Astrocyte (in vitro differentiated cells and primary cell): ENCODE measurements at places on chromosomes 1 and 21. TPM values are rescaled to one million over a fixed set of nuclear protein-coding genes. Genes with fewer than 3 reads are reported as not detected.

Gene SIM2
- total RNA-seq: 9.2 and 12.8 TPM in 2 replicates

Gene TEDDM1
- total RNA-seq: not detected in 2 replicates

Gene OR6K3
- total RNA-seq: not detected in 2 replicates

Gene WDR64
- not detected in 2 replicates for total RNA-seq

Gene LCE2B
- not detected in 2 replicates for total RNA-seq

Gene DENND2D
- total RNA-seq: 0.18 TPM in 1 of 2 replicates, not detected in the other

Gene IL24
- not detected in 2 replicates for total RNA-seq

Gene RHD
- not detected in 2 replicates for total RNA-seq

- no peaks in the 10 kb centered on the region for H3K4me1 ChIP-seq
- no peaks in the 10 kb centered on the region for H3K27me3 ChIP-seq
- H3K36me3 ChIP-seq: no peaks in the 10 kb centered on the region
- DNase-seq: peak; percentile 9
- no peak overlapping the region for H3K4me3 ChIP-seq
Observed at GRCh38 chr1:13662493-13662892, 37.5 kb upstream of the PRDM2 start.

GRCh38 chr1:209249785-209250440, 333.6 kb upstream of the CAMK1G start:
- H3K27ac ChIP-seq: no peak overlapping the region
- no peaks in the 10 kb centered on the region for H3K36me3 ChIP-seq
- H3K4me1 ChIP-seq: no peaks in the 10 kb centered on the region

DNA sequence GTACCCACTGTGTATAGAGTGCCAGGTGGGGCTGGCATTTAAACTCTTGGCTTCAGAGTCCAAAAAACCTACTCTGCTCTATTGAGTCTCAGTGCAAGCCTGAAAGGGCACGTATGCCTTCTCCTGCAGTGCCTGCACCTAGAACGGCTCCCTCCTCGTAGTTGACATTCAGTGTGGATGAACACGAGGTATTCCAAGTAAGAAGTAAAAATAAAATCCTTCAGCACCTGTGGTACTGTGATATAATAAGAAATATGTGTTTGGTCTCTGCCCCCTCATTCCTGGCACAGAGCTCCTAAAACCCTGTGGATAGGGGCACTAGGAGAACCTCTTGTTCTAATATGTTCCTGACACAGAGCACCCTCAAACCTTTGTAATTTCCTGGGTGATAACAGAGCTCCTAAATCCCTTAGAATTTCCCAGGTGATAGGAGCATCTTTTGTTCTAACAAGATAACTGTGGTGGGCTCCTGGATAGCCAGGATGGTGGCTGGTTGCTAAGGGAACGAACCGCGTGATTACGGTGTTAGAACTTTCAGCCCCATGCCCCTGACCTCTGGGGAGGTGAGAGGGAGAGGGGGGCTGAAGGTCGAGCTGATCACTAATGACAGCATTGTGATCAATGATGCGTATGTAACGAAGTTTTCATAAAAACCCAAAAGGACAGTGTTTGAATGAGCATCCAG, 16.8 kb downstream of the UCK2 start:
- H3K36me3 ChIP-seq: no peaks in the 10 kb centered on the region
- H3K4me1 ChIP-seq: peaks cover 25% of the 10 kb centered on the region
- H3K4me3 ChIP-seq: no peak overlapping the region
- DNase-seq: no peak
- no peaks in the 10 kb centered on the region for H3K27me3 ChIP-seq

DNA sequence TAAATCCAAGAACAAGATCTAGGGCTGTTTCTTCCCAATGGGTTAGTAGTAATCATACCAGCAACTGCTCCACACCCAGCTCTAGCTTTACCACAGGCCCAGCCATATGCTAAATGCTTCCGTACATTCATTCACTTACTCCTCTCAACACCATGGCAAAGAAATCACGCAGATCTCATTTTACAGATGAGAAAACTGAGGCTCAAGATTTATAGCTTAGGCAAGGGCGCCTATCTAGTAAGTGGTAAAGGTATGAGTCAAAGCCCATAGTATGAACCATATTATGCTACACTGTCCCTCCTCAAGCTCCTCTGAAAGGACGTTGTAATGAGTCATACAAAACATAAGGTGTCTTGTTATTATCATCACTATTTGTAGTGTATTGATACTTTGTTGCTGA, 82.2 kb downstream of the NIBAN1 start:
- peaks cover 34% of the 10 kb centered on the region for H3K4me1 ChIP-seq
- no peaks in the 10 kb centered on the region for H3K27me3 ChIP-seq
- no peaks in the 10 kb centered on the region for H3K36me3 ChIP-seq
- H3K27ac ChIP-seq: no peak overlapping the region

DNA sequence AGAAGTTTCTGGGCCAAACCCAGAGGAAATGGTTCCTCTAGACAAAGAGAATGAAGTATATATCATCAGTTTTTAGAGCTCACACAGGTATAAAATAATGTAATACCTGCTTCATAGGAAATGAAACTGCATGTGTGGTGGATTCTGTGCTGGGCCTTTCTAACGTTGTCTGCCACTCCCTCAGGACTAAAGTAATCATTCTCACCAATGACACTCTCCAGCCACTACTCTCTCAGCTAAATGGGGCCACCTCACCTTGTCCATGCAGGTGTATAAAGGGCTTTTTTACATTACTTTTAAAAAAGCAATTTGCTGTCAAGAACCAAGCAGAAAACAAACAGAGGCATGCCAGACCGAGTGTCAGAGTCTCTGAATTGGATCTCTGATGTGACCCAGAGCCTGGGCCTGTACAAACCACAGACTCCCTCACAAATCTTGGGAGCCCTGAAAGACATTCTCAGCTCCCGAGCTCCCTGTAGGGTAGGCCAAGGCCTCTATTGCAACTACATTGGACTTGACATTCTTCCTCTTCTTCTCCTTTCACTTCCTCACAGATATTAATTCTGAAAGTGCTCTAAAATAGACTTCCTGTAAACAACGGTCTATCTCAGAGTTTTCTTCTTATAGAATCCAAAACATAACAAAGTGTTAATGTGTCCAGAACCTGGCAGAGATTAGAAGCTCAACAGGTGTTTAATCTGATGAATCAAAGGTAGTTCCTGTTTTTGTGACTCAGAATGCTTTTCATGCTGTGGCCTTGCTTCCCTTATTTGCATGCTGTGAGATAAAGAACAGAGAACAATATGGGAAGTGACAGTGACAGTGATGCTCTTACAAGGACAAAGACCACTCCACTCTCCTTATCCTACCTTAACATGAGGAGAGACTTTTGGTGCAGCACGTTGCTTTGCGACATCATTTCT, 8.6 kb downstream of the AIM2 start:
- no peaks in the 10 kb centered on the region for H3K4me1 ChIP-seq
- no peaks in the 10 kb centered on the region for H3K27me3 ChIP-seq
- H3K4me3 ChIP-seq: no peak overlapping the region
- H3K27ac ChIP-seq: no peak overlapping the region

DNA sequence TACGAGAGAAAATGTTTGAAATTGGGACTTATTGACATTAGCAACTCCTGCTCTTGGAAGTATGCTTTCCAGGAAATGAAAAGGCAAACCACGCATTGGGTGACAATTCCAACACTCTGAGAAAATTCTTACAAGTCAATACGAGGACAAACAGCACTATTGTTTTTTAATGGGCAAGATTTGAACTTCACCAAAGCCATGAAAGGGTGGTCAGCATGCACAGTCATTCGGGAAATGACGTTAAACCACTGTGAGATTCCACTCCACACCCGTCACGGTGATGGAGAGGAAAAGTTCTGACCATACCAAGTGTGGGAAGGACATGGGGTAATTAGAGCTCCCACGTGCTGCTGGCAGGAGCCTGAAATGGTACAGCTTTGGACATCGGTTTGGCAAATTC, 12.2 kb upstream of the PRXL2B start:
- H3K27me3 ChIP-seq: no peaks in the 10 kb centered on the region
- no peak overlapping the region for H3K27ac ChIP-seq
- no peaks in the 10 kb centered on the region for H3K36me3 ChIP-seq
- peaks cover 3% of the 10 kb centered on the region for H3K4me1 ChIP-seq

DNA sequence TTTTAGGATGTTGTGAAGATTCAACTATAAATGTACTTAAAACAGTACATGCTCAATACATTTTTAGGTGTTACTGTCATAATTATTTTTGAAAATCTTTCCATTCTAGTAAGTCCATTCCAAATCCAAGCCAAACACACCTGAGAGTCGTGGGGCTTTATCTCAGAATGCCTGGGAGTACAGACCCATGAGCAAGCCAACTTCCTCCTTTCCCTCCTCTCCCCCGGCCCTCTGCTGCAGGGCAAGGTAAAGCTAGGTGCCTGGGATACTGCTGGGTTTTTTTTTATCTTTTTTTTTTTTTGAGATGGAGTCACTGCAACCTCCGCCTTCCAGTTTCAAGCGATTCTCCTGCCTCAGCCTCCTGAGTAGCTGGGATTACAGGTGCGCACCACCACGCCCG, 16.5 kb downstream of the TMEM51 start:
- no peaks in the 10 kb centered on the region for H3K36me3 ChIP-seq
- H3K4me1 ChIP-seq: peaks cover 9% of the 10 kb centered on the region
- no peak overlapping the region for H3K27ac ChIP-seq
- DNase-seq: no peak

GRCh38 chr1:46036894-46037839, 95.3 kb downstream of the PIK3R3 start:
- H3K36me3 ChIP-seq: peaks cover 4% of the 10 kb centered on the region
- no peak overlapping the region for H3K4me3 ChIP-seq
- DNase-seq: peak; percentile 46

- no peak for DNase-seq
- no peaks in the 10 kb centered on the region for H3K36me3 ChIP-seq
- H3K4me1 ChIP-seq: no peaks in the 10 kb centered on the region
Observed at GRCh38 chr1:5744911-5745799, 247.1 kb downstream of the NPHP4 start.

- no peak overlapping the region for H3K27ac ChIP-seq
- H3K4me3 ChIP-seq: no peak overlapping the region
- no peaks in the 10 kb centered on the region for H3K27me3 ChIP-seq
- DNase-seq: no peak
- peaks cover 6% of the 10 kb centered on the region for H3K4me1 ChIP-seq
Observed at GRCh38 chr1:50982611-50983010, 12.6 kb downstream of the CDKN2C start.

- H3K27me3 ChIP-seq: no peaks in the 10 kb centered on the region
- H3K36me3 ChIP-seq: no peaks in the 10 kb centered on the region
- H3K4me3 ChIP-seq: no peak overlapping the region
- DNase-seq: no peak
- H3K27ac ChIP-seq: no peak overlapping the region
Observed at GRCh38 chr21:41009398-41010100, 158.4 kb upstream of the BACE2 start.

DNA sequence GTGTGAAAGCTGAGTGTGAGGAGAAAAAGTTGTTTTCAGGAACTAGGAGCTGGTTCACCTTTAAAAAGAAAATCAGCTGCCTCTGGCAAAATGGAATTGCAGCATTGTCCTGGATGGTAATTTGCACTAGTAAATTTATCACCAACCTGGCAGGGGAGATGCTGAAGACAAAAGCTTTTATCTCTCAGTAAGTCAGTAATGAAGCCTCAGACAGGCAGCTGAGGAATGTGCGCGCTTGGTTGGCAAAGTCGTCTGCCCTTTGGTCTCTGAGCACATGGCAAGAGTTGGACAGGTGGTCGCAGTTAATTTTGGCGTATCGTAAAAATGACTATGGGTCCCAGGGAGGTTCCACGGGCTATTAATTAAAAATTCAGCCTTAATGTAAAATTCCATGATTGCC, 131.9 kb downstream of the BACH1 start:
- no peak overlapping the region for H3K27ac ChIP-seq
- DNase-seq: no peak
- H3K4me1 ChIP-seq: no peaks in the 10 kb centered on the region

- H3K27me3 ChIP-seq: no peaks in the 10 kb centered on the region
- H3K4me1 ChIP-seq: no peaks in the 10 kb centered on the region
- H3K36me3 ChIP-seq: no peaks in the 10 kb centered on the region
- no peak overlapping the region for H3K4me3 ChIP-seq
- H3K27ac ChIP-seq: no peak overlapping the region
Observed at GRCh38 chr1:224939844-224940425, 10.5 kb downstream of the DNAH14 start.

GRCh38 chr1:57411262-57411661, 12.6 kb downstream of the DAB1 start:
- H3K27me3 ChIP-seq: no peaks in the 10 kb centered on the region
- peaks cover 3% of the 10 kb centered on the region for H3K4me1 ChIP-seq
- no peak overlapping the region for H3K4me3 ChIP-seq
- H3K27ac ChIP-seq: no peak overlapping the region
- peak; percentile 72 for DNase-seq

DNA sequence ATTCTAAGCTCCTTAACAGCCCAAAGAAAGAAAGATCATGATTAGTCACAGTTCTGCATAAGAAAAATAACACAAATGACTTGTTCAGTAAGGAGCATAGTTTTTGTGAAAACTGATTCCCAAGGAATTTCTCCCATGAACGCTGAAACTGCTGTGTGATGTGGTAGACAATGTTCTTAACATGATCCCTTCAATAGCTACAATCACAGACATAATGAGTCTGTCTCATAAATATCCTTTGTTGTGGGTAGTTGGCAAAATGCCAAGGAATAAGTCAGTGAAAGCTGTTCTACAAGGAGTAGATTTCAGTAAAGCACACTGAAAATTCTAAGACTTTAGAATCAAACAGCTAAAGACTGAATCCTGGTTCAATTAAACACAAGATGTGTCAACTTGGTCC, 404.8 kb downstream of the HLX start:
- peaks cover 9% of the 10 kb centered on the region for H3K4me1 ChIP-seq
- no peaks in the 10 kb centered on the region for H3K27me3 ChIP-seq
- peak overlapping the region; percentile 14 for H3K27ac ChIP-seq
- peak; percentile 93 for DNase-seq

- no peak overlapping the region for H3K4me3 ChIP-seq
- no peak for DNase-seq
- H3K36me3 ChIP-seq: no peaks in the 10 kb centered on the region
Observed at GRCh38 chr1:107202007-107202406, 61.2 kb downstream of the NTNG1 start.

DNA sequence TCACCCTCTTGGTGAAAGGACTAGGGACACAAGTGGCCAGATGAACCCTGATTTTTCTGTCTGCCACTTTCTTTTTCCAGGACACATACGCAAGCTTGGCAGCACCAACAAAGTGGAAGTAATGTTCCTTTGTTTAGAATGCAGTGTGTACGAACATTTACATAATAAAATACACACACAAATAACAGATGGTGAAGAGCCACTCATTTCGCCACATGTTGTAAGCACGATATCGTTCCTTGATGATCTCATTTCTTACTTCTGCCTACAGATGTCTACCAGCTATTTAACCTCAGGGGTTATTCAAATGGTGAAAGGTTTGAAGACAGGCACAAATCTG, 670.2 kb upstream of the CXADR start:
- H3K4me1 ChIP-seq: no peaks in the 10 kb centered on the region
- no peak for DNase-seq
- no peak overlapping the region for H3K27ac ChIP-seq

DNA sequence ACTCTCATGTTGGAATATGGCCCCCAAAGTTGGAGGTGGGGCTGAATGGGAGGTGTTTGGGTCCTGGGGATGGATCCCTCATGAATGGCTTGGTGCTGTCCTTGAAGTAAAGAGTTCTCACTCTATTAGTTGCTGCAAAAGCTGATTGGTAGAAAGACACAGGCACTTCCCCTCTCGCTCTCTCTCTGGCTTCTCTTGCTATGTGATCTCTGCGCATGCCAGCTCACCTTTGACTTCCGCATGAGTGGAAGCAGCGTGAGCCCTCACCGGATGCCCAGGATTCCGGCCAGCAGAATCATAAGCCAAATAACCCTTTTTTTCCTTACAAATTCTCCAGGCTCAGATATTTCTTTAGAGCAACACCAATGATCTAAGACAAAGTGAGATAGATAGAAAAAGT, 20.9 kb upstream of the CCSAP start:
- H3K36me3 ChIP-seq: no peaks in the 10 kb centered on the region
- peaks cover 4% of the 10 kb centered on the region for H3K27me3 ChIP-seq
- no peak overlapping the region for H3K27ac ChIP-seq
- H3K4me1 ChIP-seq: no peaks in the 10 kb centered on the region
